Activated CD8-positive, alpha-beta memory T cell treated with anti-CD3 and anti-CD28 coated beads for 1 hour (primary cell): ENCODE measurements at places on chromosomes 3 and 15.

GRCh38 chr3:14372587-14372986 is 29.8 kb upstream of the SLC6A6 start:
- no peak for DNase-seq

- no peak for DNase-seq
These were observed 211.5 kb upstream of the ICE2 start for GRCh38 chr15:60690350-60690961.

GRCh38 chr15:66169023-66169422 is 84.5 kb downstream of the MEGF11 start:
- DNase-seq, result no peak

DNA sequence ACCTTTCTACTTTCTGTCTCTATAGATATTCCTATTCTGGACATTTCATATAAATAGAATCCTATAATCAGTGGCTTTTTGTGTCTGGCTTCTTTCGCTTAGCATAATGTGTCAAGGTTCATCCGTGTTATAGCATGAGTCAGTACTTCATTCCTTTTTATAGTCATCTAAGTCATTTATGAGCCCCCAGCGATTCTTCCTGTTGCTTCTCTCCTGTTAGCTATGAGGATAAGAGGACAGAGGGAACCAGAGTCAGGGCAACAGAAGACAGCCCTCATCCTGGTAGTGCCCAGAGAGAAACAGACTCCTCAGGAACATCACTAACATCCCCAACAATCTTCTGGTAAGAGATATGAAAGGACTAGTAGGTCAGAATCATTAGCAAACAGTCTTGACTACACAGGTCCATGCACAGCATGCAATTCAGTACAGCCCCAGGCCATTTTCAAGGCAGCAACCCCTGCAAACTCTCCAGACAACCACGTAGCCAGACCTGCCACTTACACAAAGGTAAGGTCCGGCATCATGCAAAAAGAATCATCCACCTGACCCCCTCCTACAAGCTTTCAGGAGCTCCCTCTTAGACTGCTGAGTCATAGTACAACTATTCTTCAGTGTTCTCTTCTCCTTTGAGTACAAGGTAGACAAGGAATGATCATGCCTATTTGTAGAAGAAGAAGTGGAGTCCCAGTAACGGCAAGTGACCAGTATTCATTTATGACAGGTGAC is 91.5 kb downstream of the MYLK start:
- no peak for DNase-seq

GRCh38 chr3:171417813-171418212 is 42.4 kb downstream of the TNIK start:
- no peak for DNase-seq

GRCh38 chr15:33941279-33942063 is 26.8 kb upstream of the CHRM5 start:
- no peak for DNase-seq

- no peak for DNase-seq
These were observed 57.4 kb downstream of the ANXA2 start for GRCh38 chr15:60340207-60340921.

- no peak for DNase-seq
These were observed 153.4 kb downstream of the OTOL1 start for GRCh38 chr3:161649900-161650484.

GRCh38 chr15:85013785-85014184 is 32.1 kb downstream of the PDE8A start:
- DNase-seq, result no peak

DNA sequence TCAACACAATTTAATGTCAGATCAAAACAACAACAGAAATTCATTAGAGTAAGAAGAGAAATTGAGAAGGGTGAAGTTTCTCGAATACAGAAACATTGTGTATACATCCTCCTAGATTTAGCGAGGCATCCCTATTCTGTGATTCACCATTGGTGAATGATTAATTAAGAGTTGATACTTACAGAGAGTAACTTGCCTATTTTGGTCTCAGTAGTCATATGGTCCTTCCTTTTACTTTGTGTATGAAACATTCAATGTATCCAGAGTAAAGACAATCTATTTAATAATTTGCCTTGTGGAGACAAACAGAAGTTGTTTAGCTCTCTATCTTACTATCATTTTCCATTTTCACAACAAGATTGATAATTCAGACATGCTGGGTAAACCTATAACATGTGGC is 432.0 kb downstream of the ZPLD1 start:
- no peak for DNase-seq

- DNase-seq, result no peak
These were observed 139.6 kb downstream of the RBPMS2 start for GRCh38 chr15:64635499-64636495.

- DNase-seq, result no peak
These were observed 22.3 kb upstream of the SACM1L start for GRCh38 chr3:45666757-45667431.

GRCh38 chr3:132605374-132605792 is 8.3 kb downstream of the ACKR4 start:
- no peak for DNase-seq

DNA sequence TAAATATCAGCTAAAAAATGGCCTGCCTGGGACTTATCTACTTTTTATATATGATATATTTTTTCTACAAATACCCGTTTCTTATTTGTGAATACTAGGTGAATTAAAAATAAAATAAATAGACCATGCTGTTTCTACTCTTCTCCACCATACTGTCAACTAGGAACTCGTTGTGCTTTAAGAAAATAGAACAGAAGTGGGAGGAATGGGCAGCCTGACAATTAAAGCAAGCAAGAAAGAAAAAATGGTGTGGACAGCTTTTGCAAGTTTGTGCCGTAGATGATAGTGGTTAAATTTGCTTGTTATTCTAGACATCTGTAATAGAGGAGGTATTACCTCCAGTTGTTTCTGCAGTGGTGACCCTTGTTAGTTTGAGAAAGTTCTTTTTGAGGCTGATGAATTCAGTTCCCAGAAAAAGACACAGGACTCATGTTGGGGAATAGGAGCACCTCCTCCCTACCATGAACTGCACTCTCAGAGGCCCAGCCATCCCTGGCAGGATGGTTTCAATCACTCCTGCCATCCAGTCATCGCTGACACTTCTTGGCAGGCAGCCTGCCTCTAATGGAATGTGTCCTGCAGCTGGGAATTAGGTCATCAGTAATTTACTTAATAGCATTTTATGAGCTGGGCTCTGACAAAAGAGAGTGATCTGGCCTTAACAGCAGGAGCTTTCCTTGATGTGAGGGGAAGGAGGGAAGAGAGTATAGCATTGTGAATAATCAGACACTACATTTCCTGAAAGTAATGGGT is 105.0 kb upstream of the GAP43 start:
- no peak for DNase-seq

- DNase-seq, result no peak
These were observed 44.8 kb upstream of the ATP2C1 start for GRCh38 chr3:130849091-130849552.

GRCh38 chr3:155651489-155652218 is 93.2 kb downstream of the PLCH1 start:
- no peak for DNase-seq

GRCh38 chr15:82919231-82919886 is 33.2 kb downstream of the HOMER2 start:
- no peak for DNase-seq

- no peak for DNase-seq
These were observed 667.1 kb upstream of the NR2F2 start for GRCh38 chr15:95663156-95664100.

DNA sequence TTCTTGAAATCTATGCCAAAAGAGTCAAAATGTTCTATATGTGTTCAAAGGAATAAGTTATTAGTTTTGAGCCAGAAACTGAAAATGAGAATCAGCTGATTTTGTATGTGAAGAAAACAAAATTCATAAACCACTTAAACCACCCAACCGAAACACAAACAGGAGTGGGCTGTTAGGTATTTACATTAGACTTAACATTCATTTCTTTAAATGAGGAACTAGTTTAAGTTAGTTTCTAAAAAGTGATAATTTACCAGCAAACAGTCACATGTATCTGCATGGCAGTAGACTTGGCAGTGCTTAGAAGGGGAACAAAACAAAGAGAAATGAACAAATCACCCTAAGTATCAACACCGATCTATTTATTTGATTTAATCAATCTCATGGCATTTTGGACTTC is 128.0 kb downstream of the GMNC start:
- no peak for DNase-seq

GRCh38 chr3:97917813-97918536 is 54.3 kb downstream of the RIOX2 start:
- DNase-seq, result no peak

- DNase-seq, result no peak
These were observed 72.7 kb downstream of the UACA start for GRCh38 chr15:70690491-70691276.

GRCh38 chr3:179695672-179696313 is 43.0 kb downstream of the USP13 start:
- DNase-seq, result no peak

GRCh38 chr3:181565416-181565815 is 146.3 kb upstream of the SOX2 start:
- DNase-seq, result no peak

DNA sequence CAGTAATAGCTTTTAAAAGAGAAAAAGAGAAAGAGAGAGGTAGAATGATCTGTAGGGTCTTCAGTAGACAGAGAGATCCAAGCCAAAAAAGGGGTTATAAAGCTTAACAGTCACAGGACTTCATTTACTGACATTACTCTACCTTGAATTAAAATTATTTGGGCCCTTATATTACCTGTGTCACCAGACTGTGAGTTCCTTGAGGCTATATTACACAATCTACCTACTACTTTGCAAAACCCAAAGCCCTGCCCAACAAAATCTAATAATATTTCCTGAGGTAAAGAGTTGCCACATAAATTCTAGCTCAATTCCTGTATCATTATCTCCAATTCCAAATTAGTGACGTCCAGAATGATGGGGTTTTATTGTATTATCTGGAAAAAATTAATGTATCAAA is 1.9 kb downstream of the UBR1 start:
- DNase-seq, result no peak

GRCh38 chr3:156617781-156618180 is 56.6 kb upstream of the TIPARP start:
- DNase-seq, result no peak

DNA sequence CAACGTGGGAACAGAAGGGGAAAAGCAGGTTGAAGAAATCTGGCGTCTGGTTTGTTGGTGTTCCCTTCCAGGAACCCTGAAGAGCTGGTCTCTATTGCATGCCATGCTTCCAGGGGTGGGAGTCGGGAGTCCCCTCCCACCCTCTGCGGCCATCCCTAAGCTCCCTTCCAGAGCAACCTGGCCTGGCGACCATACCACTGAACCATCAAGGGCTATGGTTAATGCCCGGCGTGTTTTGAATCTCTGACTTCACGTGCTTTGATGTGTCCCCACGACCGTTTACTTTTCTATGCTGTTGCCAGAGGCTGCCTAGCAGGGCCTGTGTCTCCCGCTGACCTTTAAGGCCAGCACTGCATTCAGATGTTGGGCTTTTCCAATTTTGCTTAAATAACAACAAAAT is 696 bp upstream of the SNRK start:
- no peak for DNase-seq

GRCh38 chr3:71441217-71441924 is 142.2 kb downstream of the FOXP1 start:
- no peak for DNase-seq

DNA sequence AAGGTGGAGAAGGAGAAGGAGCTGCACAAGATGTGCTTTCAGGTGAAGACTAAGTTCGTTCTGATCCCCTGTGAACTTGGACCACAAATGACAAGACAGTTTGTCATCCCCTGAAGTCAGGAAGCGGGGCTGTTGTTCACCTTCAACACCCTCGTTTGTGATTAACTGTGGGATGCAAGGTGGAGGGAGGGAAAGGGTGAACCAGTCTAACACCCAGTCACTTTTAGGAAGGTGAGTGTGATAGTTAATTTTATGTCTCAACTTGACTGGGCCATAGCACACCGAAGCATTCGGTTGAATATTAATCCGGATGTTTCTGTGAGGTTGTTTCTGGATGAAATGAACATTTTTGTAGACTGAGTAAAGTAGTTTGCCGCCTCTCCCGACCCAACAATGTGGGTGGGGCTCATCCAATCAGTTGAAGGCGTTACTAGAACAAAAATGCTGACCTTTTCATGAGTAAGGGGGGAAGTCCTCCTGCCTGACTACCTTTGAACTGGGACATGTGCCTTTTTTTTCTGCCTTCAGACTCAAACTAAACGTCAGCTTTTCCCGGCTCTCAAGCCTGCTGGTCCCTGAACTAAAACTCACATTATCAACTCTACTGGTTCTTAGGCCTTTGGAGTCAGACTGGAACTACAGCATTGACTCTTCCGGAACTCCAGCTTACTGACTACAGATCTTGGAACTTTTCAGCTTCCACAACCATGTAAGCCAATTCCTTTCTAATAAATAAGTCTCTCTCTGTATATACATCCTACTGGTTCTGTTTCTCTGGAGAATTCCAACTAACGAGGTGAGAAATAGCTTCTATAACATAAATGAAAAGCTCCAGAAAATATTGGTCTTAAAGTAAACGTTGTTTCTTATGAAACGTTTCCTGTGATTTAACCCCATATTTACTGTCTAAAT is 264.0 kb upstream of the SLITRK3 start:
- DNase-seq, result no peak

GRCh38 chr3:128317698-128318231 is 148.9 kb downstream of the DNAJB8 start:
- no peak for DNase-seq

DNA sequence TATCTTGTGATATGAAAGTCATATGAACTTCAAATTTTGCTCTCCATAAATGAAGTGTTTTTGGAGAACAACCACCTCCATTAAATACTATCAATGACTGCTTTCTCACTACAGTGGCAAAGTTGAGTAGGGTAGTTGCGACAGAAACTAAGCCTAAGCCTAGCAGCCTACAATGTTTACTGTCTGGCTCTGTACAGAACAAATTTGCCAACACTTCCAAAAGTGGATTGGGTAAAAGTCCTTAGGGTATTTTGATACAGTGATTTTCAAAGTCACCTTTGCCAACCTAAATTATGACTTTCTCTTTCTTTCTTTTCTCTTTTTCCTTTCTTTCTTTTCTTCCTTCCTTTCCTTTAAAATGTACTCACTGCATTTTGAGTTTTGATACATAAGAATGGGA is 142.6 kb downstream of the PLCL2 start:
- no peak for DNase-seq

DNA sequence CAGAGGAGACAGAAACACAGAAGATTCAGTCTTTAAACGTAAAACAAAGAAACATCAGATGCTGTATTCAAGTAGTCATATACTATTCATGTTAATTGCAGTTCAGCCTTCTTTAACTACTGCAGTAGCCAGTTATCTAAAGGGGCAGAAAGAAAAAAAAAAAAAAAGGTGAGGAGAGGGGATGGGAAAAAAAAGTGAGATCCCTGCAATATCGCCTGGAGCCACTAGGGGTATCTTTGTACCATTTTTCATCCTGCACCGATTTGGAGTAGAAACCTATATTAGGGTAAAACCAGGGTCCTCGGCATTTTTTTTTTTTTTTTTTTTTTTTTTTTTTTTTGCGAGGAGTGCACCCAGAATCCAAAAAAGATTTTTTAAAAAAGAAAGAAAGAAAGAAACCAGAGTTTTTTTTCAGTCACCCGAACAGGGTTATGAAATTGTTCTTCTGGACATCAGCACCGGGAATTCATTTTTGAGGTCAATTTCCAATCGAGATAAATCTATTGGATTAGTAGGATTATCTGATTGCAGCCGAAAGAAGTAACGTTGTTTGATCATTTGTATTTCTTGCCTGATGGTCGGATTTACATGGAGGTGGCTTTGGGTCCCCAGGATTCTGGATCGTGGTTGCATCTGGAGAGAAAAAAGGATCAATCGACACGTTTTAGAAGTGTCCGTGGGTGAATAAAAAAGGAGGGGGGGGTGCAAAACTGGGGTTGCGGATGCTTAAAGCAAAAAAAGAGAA is 186.7 kb downstream of the NLGN1 start:
- DNase-seq, result no peak
